ENCODE measurements at places on chromosomes 11 and 22. TPM values are rescaled to one million over a fixed set of nuclear protein-coding genes. Genes with fewer than 3 reads are reported as not detected.

DNA sequence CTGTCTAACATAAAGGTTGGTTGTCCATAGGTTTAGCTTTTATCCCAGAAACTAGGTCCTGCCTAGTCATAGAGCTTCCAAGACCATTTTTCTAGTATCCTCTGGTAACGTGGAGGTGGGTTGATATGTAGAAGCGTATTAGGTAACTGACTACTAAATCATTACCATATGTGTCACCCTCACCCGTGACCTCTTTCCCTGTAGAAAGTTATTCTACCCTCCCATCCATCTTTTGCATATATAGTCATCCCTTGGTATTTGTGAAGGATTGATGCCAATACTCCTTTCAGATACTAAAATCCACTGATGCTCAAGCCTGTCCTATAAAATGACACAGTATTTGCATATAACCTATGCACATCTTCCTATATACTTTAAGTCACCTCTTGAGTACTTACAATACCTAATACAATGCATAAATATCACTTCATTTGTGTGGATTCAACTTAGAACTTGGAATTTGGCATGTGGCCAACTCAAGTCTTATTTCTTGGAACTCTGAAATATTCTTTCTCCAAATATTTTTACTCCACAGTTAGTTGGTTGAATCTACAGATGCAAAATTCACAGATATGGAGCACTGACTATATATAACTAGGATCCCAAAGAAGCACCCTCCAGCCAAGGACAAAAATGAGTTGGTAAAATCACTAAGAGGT is 497.0 kb upstream of the TENM4 start:
- DNase-seq, result no peak

DNA sequence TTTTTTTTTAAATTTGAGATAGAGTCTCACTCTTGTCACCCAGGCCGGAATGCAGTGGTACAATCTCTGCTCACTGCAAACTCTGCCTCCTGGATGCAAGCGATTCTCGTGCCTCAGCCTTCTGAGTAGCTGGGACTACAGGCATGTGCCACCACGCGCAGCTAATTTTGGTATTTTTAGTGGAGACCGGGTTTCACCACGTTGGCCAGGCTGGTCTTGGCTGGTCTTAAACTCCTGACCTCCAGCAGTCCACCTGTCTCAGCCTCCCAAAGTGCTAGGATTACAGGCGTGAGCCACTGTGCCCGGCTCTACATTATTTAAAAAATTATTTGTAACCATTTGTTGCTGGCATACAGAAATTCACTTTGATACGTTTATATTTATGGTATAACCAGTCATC is 18.6 kb downstream of the EP300 start:
- no peak for DNase-seq

DNA sequence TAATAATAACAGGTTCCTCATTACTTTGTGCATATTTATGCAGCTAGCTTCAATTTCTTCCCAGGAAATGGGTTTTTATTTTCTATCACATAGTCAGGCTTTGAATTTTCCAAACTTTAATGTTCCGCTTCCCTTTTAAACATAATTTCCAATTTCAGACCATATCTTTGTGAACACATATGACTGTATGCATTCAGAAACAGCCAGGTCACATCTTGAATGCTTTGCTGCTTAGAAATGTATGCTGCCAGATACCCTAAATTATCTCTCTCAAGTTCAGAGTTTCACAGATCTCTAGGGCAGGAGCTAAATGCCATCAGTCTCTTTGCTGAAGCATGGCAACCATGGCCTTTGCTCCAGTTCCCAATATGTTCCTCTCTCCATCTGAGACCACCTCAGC is 2203.8 kb downstream of the LRRC4C start:
- DNase-seq, result no peak

GRCh38 chr22:46149512-46150033 is 753 bp upstream of the PPARA start:
- DNase-seq, result no peak

- DNase-seq, result no peak
These were observed 147.5 kb downstream of the TMEM135 start for GRCh38 chr11:87185228-87185627.

GRCh38 chr11:19441752-19442553 is 201.2 kb upstream of the E2F8 start:
- DNase-seq, result peak; percentile 22

GRCh38 chr11:79049741-79050179 is 391.1 kb downstream of the TENM4 start:
- no peak for DNase-seq

DNA sequence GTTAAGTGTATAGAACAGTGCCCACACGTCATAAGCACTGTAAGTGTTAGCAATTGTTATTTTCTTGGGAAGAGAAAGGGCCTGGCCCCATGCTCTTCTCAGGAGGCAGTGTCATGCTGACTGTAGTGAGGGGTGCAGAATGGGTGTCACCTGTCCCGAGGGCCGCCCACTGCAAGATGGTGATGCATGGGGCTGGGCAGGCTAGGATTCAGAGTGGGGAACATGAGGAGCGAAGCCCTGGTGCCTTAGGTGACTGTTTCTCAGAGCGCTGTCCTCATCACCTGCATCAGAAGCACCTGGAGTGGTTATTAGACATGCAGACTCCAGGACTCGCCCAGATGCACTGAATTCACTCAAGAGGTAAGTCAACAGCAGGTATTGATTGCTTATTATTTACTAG is 101.0 kb upstream of the PARVA start:
- no peak for DNase-seq

GRCh38 chr22:42436404-42436803 is 4.2 kb upstream of the NFAM1 start:
- no peak for DNase-seq

- no peak for DNase-seq
These were observed 16.7 kb downstream of the AMOTL1 start for GRCh38 chr11:94784884-94785283.

GRCh38 chr11:70546191-70546940 is 148.0 kb downstream of the CTTN start:
- no peak for DNase-seq

DNA sequence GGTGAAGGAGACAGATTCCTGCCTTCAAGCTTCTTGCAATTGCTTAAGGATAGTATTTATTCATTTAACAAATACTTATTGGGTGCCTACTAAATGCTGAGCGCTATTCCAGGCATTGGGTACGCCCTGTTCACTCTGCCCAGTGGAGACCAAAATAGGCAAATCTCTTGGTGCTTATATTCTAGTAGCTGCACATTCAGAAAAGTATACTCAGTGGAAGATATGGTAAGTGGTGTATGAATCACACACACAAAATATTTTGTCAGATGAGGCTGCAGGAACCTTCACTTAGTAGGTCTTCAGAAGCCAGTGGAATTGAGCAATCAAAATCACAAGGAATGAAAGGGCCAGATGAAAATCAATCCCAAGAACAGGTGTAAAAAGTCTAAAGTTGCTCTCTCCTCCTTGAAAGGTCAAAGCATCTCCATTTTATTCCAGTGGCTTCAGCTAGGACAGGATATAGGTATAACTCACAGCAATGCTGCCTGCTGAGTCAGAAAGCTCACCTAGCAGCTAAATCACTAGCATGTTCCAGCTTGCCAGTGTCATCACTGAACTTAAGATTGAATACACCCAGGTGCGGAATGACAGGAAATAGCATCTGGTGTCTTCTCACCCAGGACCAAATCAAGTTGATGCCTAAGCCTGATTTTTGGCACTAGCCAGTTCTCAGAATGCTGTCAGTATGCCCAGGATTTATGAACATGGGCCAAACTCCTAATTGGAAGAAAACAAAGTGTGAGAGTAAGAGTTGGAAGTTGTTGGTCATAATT is 83.9 kb downstream of the AMOTL1 start:
- DNase-seq, result no peak

GRCh38 chr22:19443544-19444211 is 3.8 kb downstream of the C22orf39 start:
- no peak for DNase-seq

GRCh38 chr22:19912271-19912999 is 29.1 kb upstream of the COMT start:
- DNase-seq, result no peak

- no peak for DNase-seq
These were observed 1181.3 kb downstream of the BRD1 start for GRCh38 chr22:48646216-48646925.

- no peak for DNase-seq
These were observed 87.8 kb upstream of the SHANK2 start for GRCh38 chr11:71340086-71340606.

- no peak for DNase-seq
These were observed 15.7 kb downstream of the SPATA19 start for GRCh38 chr11:133829566-133829965.

GRCh38 chr22:44743247-44743646 is 9.1 kb upstream of the ARHGAP8 start:
- DNase-seq, result no peak

GRCh38 chr22:46869329-46869728 is 106.9 kb downstream of the TBC1D22A start:
- no peak for DNase-seq

CDC42EP2 gene
- 0.81 TPM for total RNA-seq

RAB30 gene
- total RNA-seq, result 0.81 TPM

TRIM51 gene
- not detected for total RNA-seq

TRIM48 gene
- total RNA-seq, result not detected

USP2 gene
- total RNA-seq, result 0.54 TPM

LDLRAD3 gene
- 2.2 TPM for total RNA-seq

SERPING1 gene
- total RNA-seq, result 49.8 TPM

NDUFC2 gene
- total RNA-seq, result 73.5 TPM

SLC29A2 gene
- total RNA-seq, result 6.5 TPM
